ENCODE measurements at places on chromosomes 6 and 20.

DNA sequence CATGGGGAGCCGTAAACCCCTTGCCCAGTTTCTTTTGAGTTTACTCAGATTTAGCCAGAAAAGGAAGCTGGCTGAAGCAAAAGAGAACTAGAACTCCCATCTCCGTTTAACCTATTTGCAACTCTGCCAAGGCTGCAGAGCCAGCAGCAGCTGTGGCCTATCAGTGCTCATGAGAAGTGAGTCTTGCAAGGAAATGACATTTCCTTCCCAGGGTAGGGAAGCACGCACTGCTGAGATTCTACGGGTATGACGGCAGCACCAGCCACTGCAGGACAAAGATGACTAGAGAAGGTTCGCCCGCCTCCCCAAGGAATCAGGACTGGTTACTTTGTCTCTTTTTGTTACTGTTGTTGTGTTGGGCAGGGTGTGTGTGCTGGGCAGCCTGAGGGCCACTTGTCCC, 47.6 kb downstream of the PPP1R3G start:
- DNase-seq: no peak

DNA sequence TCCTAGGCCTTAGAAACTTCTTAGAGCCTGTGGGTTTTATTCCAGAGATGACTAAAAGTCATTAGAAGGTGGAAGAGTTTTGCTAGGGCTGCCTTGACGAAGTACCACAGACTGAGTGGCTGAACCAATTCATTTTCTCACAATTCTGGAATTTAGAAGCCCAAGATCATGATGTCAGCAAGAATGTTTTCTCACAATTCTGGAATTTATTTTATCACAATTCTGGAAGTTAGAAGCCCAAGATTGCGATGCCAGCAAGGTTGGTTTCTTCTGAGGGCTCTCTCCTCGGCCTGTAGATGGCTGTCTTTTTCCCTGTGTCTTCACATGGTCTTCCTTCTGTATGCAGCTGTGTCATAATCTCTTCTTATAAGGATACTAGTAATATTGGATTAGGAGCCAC, 672.9 kb upstream of the MARCKS start:
- no peak for DNase-seq

GRCh38 chr20:8221887-8222419, 89.9 kb downstream of the PLCB1 start:
- DNase-seq: no peak

DNA sequence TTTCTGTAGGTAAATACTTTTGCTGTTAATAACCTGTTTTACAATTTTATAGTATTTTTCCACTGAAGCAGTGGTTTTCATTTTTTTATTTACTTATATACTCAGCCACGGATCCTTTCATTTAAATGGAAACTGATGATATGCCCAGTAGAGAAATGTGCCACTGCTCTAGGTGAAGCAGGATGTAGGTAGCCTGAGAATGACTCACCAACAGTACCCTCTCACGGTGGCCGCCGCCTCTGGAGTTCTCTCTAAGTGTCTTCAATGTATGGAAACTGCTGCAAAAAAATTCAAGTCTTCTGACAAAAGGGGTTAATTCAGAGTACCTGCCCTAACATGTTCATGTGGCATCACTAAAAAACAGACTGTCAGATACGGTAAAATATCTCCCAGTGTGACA, 6.4 kb downstream of the EYA4 start:
- no peak for DNase-seq

DNA sequence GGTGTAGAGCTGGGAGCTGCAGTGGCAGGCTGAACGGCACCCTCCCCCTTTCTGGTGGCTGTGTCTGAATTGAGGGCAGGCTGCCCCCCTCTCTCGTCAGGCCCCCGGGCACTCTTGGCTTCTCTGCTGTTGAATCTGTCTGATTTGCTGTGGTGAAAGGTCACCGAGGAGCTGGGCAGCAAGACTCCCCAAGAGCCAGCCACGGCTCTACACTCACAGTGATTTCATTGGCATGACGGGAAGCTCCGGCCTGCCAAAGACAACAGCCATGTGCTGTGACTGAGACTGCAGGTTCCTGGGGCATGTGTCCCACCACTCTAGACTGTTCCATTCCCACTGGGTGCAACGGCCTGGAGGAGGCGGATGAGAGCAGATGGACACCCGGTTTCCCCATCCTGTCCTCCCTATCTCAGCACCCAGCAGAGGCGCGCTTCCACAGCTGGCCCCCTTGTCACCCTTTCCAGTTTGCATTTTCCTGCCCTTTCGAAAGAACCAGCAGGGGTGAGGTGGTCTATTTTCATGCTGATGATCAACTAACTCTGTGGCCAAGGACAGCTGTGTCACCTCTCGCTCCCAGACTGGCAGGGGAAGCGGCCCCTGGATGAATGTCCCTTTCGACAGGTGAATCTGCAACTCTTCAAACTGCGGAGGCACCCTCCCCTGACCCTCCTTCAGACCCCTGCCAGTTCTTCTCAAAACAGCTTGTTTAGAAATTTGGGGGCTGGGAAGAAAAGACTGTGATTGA, 2.2 kb downstream of the APCDD1L start:
- DNase-seq: no peak

DNA sequence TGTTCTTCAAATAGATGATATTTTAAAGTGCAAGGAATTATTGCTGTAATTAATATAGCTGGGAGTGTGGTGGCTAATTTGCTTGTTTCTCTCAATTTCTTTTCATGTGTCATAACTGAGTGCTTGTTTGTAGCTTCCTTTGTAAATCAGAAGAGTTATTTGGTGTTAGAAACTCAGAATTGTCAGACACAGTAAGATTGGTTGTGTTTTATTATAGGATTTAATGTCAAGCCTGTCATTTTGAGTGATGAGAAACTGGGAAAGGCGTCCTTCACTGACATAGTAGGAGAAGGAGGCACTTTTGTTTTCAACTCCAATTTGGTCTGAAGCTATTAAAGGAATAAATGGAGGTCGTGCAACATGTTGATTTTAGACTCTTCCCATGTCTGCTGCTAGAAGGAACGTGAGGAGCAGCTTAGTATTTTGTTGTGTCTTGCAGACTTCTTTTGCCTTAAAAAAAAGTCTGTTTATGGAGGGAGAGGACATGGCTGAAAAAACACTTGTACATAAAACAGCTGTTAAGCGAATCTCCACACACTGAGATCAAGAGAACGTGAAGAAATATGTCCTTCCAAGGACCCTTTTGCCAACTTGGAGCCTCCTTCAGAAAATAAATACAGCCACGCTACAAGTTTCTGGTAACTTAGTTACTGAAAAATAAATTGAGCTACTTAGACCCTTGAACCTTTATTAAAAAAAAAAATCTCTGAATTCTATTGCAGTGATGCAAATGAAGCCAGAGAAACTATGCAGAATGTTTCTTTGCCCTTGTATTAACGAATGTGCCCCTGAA, 59.5 kb downstream of the BMP6 start:
- DNase-seq: no peak

- DNase-seq: no peak
Measured at GRCh38 chr20:48846516-48847492, 19.0 kb upstream of the PREX1 start.

DNA sequence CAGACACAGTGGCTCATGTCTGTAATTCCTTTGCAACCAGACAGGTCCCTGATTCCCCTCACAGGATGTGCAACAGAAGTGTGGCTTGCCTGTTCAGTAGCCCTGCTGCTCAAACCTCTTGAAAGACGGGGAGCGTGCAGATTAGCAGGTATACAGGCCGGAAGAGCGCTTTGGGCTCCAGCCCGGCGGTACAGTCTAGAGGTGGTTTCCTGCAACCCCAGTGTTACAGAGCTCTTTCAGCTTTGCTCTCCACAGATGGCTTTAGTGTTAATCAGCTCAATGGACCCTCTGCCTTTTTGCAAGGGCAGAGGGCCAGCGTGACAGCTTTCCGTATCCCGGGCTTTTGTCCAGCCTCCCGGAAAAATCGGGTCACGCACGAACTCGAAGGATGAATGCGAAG, 67.2 kb upstream of the TNFRSF21 start:
- DNase-seq: no peak

GRCh38 chr20:24790746-24791283, 158.3 kb upstream of the CST7 start:
- no peak for DNase-seq

DNA sequence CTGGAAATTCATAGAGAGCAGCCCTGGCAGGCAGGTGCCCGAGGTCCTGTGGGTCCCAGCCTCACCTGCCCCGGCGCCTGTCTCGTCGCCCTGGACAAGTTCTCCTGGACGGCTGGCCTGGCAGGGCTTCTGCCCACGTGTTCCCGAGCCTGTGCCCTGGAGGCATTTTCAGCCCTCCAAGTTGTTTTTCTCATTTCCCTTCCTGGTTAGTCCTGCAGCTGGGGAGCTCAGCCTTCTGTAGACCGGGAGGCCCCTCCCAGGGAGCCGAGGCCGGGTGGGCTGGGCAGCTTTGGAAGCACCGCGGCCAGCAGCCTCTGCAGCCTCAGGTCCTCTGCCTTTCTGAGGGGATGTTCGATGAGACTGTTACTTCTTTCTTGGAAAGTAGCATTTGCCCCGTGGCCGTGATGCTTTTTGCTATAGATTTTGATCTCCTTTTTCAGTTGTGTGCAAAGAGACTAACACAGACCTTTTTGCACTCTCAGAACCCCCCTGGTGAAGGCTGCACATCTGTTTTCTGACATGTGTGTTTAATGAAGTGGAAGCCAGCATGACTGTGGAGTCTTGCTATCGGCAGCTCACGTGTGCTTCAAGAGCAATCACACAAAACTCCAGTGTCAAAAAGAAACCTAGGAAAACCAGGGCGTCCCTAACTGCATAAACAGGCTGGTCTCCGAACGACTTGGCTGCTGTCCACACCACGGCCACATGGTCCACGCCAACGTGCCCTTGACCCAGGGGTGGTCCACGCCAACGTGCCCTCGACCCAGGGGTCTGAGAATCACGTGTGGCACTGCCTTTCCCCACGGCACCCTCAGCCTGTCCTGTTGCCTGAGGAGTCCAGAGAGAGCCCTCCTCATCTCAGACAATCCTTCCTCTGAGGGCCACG, 207.5 kb downstream of the SMOC2 start:
- DNase-seq: no peak

- DNase-seq: no peak
Measured at GRCh38 chr20:58718729-58719128, 26.1 kb downstream of the NPEPL1 start.

GRCh38 chr6:100166956-100167355, 172.9 kb upstream of the MCHR2 start:
- no peak for DNase-seq

- no peak for DNase-seq
Measured at GRCh38 chr20:42484335-42484734, 705.4 kb downstream of the PTPRT start.

DNA sequence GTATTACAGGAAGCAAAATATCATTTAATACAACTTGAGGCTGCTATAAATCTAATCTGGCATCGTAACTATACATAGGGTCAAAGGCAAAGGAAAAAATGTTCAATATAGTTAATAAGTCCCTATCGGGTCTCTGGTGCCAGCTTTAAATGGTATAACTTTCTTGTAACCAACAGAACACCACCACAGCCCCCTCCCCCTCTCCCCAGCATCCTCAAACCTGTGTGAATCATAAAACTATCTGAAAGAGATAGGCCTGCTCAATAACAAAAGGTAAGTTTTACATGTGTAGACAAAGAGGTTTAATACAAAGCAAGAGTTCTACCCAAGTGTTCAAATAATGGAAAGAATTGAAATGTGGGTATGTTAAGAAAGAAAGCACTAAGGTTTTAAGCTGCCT, 12.2 kb downstream of the SMLR1 start:
- DNase-seq: no peak

DNA sequence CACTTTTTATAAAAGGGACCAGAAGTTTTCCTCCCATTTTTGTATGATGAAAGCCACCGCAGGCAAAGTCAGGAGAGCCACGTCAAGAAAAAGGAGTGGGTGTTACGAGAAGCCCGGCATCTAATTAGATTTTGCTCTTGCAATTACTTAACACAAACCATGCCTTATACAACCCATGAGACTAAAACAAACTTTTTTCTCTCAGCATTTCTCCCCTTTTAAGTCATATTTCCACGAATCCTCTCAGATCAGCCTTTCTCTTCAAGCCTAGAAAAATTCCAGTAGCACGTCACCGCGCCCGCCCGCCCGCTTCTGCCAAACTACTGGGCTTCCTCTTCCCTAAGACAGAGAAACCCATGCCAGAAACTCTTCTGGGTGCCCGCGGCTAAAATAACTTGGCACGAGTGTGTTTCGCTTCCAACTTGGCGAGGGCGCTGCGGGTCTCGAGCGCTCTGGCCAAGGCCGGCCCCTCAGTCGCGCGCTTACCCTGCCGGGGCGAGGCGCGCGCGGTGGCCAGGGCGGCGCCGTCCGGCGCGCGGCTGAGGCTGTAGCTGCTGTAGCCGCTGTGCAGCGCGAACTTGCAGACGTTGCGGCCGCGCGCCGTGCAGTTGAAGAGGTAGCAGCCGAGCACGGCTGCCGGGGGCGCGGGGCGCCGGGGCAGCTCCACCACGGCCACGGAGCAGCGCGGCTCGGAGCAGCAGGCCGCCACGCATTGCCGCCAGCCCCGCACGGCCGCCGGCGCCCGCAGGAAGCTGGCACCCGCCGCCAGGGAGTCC, 1.0 kb downstream of the LRP11 start:
- no peak for DNase-seq

GRCh38 chr20:60371384-60371783, 413.2 kb downstream of the CDH26 start:
- DNase-seq: no peak

- no peak for DNase-seq
Measured at GRCh38 chr6:133131621-133132465, 109.3 kb upstream of the EYA4 start.

DNA sequence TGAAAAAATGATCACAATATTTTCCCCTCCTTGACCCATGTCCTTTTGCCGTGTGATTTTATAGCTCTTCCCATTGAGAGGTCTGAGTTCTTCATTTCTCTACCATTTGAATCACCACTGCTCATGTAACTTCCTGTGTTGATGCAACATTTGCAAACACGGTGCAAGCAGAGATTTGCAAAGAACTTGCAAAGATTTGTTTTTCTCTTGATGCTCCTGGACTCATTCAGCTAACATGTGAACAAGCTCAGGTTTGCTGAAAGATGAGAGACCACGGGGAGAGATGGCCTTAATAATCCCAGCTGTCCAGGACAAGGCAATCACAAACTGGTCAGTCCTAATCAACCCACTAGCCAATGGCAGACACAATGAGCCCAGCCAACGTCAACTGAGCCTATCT, 8.6 kb downstream of the VNN2 start:
- DNase-seq: no peak

- DNase-seq: no peak
Measured at GRCh38 chr6:21886542-21887151, 293.1 kb downstream of the SOX4 start.

GRCh38 chr6:33123732-33124524, 48.1 kb downstream of the HLA-DPB1 start:
- DNase-seq: no peak

DNA sequence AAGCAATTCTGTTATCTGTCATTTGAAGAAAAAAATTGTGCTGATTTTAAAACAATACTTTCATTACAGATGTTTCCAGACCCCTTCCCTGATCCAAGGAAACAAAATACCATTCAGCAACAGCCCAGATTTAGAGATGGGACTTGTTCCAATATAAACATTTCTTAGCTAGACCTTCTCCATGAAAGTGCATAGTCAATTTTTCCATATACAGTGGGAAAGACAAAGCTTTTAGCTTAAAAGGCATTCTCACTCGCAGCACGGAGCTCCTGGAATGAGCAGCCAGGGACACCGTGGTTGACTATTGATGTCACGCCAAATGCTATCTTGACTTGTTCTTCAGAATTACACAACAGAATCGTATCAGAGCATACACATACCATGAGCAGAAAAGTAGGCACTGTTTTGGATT, 21.5 kb downstream of the LAMA4 start:
- no peak for DNase-seq

GRCh38 chr6:89199579-89199978, 17.6 kb downstream of the GABRR1 start:
- DNase-seq: no peak

Measured in activated naive CD4-positive, alpha-beta T cell (primary cell).